KG1 (cell line): ENCODE measurements at places on chromosomes 6 and 20.

GRCh38 chr6:165186041-165186440 lies 123.4 kb downstream of the C6orf118 start:
- no peak for DNase-seq

DNA sequence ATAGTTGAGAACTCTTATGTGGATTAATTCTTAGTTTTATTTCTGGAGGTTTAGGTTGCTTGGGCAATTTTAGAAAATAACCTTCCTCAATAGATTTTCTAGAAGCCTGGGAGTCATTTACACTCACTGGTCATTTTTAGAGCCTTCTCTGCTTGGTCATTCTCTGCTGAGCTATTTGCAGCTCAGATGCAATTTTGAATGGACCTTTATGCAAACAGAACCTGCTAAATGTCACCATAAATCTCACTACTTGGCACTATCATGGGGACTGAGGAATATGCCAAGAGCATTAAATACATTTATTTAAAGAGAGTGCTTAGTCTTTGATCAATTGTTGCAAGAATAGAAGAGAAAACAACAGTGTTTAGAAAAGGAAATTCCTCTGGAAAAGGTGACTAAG lies 154.0 kb downstream of the CLVS2 start:
- DNase-seq = no peak

GRCh38 chr6:40661726-40662125 lies 74.6 kb upstream of the LRFN2 start:
- DNase-seq = no peak

DNA sequence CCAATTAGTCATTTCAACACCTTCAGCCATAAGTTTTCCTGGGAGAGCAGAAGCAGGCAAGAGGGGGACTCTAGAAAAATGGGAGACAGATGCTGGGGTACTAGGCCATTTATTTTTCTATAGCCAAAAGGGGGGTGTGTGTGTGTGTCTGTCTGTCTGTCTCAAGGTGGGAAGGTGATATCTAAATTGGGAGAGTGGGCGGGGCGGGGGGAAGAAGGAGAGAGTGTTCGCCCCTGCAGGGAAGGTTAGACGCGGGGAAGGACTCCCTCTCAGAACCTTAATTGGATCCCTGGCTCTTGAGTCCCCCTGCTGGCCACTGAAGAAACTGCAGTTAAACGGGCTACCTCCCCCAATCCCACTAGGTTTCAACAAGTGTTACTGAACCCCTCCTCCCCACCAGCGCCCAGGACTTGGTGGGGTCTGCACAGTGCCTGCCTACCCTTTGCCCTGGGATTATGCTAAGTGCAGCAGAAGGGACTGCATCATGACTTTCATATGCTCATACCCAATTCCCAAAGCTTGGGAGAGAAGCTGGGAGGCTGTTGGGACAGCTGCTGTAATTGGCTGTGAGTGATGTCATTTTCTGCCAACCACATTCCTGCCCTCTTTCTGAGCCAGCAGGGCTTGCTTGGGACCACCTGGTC lies 45.8 kb downstream of the FOXP4 start:
- peak; percentile 12 for DNase-seq

- no peak for DNase-seq
Measured at GRCh38 chr6:132952986-132953385, 138.6 kb downstream of the RPS12 start.

- DNase-seq = no peak
Measured at GRCh38 chr6:50992704-50993625, 174.3 kb downstream of the TFAP2B start.

GRCh38 chr6:128657181-128657580 lies 136.8 kb upstream of the PTPRK start:
- DNase-seq = no peak

DNA sequence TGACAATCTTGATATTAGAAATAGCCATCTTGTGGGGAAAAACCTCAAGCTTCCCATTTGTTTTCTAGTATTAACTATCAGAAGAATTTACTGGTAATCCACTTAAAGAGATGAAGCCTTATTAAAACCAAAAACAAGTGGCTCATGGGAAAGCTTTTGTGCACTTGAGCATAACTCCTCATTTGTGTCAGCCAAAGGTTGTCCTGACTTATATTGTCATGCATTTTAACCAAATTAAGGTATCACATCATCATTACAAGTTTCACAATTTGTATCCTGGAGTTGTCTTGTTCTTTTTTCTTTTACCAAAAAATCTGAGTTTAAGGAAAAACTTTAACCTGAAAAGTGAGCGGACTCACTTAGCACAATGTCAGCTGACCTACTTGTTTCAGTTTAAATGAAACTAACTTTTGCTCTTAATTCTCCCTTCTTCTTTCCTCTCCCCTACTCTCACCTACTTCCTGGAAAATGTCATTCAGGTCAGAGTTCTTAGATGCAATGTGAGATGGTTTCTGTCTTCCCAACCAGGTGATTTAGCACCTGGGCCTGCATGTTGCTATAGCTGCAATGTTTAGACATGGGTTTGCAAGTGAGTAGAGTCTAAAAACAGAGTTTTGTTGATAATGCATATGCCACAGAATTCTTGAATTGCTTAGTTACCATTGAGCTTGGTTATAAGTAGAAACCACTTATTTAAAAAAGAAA lies 82.8 kb downstream of the TNFAIP3 start:
- DNase-seq = no peak

GRCh38 chr20:51326201-51326819 lies 216.2 kb downstream of the NFATC2 start:
- DNase-seq = no peak

GRCh38 chr6:81002126-81002525 lies 750.4 kb downstream of the TENT5A start:
- no peak for DNase-seq

DNA sequence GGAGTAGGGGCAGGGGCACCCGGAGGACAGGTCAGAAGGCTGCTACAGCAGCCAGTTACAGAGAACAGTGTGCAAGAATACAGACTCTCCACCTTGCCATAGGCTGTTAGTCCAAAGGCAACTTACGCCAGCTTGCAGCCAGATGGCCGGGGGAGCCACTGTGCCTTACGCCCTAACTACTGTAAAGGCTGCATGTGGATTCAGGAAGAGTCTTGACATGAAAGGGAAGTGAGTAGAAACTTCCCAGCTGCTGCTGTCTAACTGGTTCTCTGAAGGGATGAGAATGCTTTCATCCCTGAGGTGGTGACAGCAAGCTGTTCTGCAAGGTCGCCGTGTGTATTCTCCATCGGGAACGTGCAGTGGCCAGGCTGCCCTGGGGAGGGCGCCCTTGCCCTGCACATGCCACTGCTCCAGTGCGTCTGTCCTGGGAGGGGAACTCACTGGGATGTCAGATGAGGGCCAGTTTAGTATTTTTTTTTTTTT lies 46.1 kb downstream of the LYRM4 start:
- no peak for DNase-seq

- DNase-seq = no peak
Measured at GRCh38 chr20:10532361-10532760, 97.3 kb downstream of the SLX4IP start.

- DNase-seq = no peak
Measured at GRCh38 chr20:15547119-15547518, 1026.1 kb downstream of the KIF16B start.

DNA sequence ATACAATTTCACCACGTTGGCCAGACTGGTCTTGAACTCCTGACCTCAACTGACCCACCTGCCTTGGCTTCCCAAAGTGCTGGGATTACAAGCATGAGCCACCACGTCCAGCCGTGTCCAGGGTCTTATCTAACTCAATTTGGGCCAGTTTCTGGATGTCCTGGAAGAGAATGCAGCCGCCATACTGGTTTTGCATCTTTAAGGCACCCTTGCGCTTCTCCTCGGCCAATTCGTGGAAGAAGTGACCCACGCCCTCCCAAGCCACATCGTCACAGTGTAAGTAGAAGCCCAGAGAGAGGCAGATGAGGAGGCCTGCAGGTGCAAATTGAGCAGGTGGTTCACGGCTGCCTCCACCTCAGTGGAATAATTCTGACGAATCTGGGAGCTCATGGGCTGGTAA lies 3.7 kb upstream of the ZNF335 start:
- no peak for DNase-seq

GRCh38 chr20:32333988-32334885 lies 23.9 kb upstream of the ASXL1 start:
- DNase-seq = no peak

- no peak for DNase-seq
Measured at GRCh38 chr20:40470445-40471260, 218.4 kb downstream of the MAFB start.

DNA sequence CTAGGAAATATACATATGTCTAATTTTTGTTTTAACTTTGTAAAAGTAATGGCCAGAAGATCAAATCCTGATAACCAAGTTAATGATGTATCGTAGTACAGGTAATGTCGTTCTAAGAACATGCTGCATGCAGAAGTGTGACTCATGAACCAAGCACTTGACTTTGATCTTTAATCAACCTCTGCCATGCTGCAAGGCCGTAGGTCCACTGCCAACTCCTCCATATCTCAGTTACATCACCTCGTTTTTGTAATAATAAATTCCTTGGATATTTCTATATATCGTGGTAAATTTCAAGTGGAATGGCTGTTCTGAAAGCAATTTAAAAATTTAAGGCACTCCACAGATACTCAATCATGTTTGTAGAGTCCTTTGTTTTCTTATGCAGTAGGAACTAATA lies 771.7 kb downstream of the EPHA7 start:
- no peak for DNase-seq

DNA sequence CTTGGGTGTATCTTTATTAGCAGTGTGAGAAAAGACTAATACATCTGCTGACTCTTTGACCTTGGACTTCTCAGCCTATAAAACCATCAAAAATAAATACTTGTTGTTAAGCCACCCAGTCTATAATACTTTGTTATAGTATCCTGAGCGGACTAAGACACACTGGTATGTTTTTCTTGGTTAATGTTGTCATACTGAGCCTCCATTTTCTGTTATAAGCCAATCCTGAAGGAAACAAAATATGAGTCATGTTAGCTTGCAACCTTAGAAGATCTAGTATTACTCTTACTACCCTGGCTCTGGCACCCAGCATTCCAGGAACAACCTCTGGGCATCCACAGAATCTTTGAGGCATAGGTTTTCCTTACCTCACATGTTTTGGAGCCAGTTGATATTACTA lies 307.2 kb downstream of the FRK start:
- no peak for DNase-seq
